ENCODE measurements at places on chromosomes 2 and 18.
A peak's percentile ranks its signal among the peaks of the same experiment; 100 is the strongest.

GRCh38 chr2:113248997-113249770, 29.5 kb downstream of the PAX8 start:
- peak; percentile 86 for DNase-seq
- H3K27me3 ChIP-seq: no peaks in the 10 kb centered on the region
- no peak overlapping the region for H3K4me3 ChIP-seq
- H3K27ac ChIP-seq: peak overlapping the region; percentile 73
- no peaks in the 10 kb centered on the region for H3K36me3 ChIP-seq

DNA sequence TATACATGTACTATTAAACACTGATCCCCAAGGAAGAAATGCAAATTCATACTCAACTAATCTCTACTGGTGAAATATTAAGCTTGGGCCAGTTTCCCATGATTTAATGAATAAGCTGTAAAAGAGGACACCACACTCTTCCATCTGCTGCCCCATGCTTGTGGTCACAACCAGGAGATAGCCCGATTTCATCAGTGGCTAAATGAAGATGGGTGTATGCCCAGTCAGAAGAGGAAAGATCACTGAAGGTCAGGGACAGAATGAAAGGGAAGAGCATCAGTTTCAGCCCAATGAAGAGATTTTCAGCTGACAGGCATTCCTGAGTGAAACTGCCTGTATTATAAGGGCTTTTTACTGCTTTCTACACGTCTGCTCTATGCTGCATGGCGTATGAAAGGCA, 103.5 kb downstream of the KCNS3 start:
- no peak for DNase-seq
- no peaks in the 10 kb centered on the region for H3K36me3 ChIP-seq
- H3K4me3 ChIP-seq: no peak overlapping the region
- H3K27me3 ChIP-seq: no peaks in the 10 kb centered on the region
- no peaks in the 10 kb centered on the region for H3K4me1 ChIP-seq
- no peak overlapping the region for H3K27ac ChIP-seq

DNA sequence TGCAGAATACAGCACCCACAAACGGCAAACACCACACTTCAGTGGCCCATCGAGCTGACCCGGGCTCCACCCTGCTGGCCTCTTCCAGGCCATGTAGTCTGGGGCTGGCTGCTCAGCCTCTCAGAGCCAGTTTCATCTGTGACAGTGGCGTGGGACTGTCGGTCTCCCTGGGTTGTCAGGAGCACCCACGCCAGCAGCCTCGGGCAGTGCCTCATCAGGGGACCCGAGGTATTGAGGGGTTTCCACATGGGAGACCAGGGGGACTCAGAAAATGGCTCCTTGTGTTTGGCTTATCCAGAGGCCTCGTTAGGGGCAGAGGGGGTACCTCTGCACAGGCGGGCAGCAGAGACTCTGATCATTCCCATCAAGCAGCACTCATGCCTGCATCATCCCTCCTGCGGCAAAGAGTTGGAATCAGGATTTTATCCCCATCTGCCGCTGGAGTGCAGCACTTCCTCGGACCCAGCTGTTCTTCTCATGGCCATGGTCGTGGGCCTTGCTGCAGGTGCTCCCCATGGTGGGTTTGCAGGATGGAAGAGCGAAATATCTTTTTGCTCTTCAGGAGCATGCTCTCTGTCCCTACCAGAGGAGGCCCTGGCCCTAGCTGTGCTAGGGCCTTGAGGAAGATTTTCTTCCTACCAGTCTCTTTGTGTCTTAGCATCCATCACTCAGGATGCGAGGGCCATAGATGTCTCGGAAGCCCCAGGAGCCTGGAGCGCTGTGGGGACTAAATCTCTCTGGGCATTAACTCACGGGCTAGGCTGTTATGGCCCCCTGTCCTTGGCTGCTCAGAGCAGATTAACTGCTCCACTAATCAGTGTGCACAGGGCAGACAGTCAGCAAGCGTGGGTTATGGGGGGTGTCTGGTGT, 100.8 kb downstream of the CLIP4 start:
- no peaks in the 10 kb centered on the region for H3K27me3 ChIP-seq
- no peak overlapping the region for H3K27ac ChIP-seq
- DNase-seq: no peak
- no peak overlapping the region for H3K4me3 ChIP-seq
- no peaks in the 10 kb centered on the region for H3K36me3 ChIP-seq

DNA sequence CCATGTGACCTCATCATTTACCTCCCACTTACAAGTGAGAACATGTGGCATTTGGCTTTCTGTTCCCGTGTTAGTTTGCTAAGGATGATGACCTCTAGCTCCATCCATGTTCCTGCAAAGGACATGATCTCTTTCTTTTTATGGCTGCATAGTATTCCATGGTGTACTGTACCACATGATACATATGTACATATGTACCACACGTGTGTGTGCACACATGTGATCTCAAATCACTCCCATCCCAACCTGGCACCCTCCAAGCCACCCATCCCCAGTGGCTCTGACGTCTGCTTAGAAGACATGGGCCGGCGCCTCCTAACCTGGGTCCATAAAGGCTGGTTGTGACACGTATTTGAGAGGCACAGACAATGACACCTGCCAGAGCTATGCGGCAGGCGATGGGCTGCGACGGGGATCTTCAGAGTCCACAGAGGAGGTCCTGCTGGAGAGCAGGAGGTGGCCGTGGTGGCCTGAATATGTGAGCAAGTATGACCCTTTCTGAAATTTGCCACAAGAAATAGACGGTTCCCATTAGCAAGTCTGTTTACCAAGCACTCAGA, 8.8 kb upstream of the SALL3 start:
- peaks cover 55% of the 10 kb centered on the region for H3K27me3 ChIP-seq
- H3K36me3 ChIP-seq: no peaks in the 10 kb centered on the region
- H3K4me3 ChIP-seq: no peak overlapping the region
- no peak overlapping the region for H3K27ac ChIP-seq

GRCh38 chr2:7905756-7906155, 776.1 kb upstream of the ID2 start:
- peaks cover 2% of the 10 kb centered on the region for H3K36me3 ChIP-seq
- H3K27me3 ChIP-seq: no peaks in the 10 kb centered on the region
- no peak overlapping the region for H3K4me3 ChIP-seq
- H3K27ac ChIP-seq: no peak overlapping the region
- no peak for DNase-seq
